ENCODE measurements at places on chromosomes 3 and 15. TPM values are rescaled to one million over a fixed set of nuclear protein-coding genes. Genes with fewer than 3 reads are reported as not detected.

Gene GPR15
- total RNA-seq = not detected

Gene SUCNR1
- not detected for total RNA-seq

Gene PLA2G4E
- total RNA-seq = not detected

Gene ADGRG7
- not detected for total RNA-seq

Gene FGF12
- total RNA-seq = not detected

Gene EBLN2
- total RNA-seq = 3.8 TPM

Gene MYEF2
- 7.0 TPM for total RNA-seq

Gene ZIC1
- total RNA-seq = not detected

Gene PPIP5K1
- 24.9 TPM for total RNA-seq

Gene TNFSF10
- total RNA-seq = 1.2 TPM

Gene GOLGA6A
- total RNA-seq = not detected

Gene HACL1
- 20.3 TPM for total RNA-seq

Gene AGBL1
- not detected for total RNA-seq

Data from PC-3 (cell line).